Daoy (cell line): ENCODE measurements at places on chromosomes 3 and 15. TPM values are rescaled to one million over a fixed set of nuclear protein-coding genes. Genes with fewer than 3 reads are reported as not detected.
A peak's percentile ranks its signal among the peaks of the same experiment; 100 is the strongest.

The SLC24A5 gene
- not detected in 2 replicates for total RNA-seq

The FBXO40 gene
- not detected in 2 replicates for total RNA-seq

The OIP5 gene
- 49.5 and 67.7 TPM in 2 replicates for total RNA-seq

The SHC4 gene
- total RNA-seq: 0.24 and 1.3 TPM in 2 replicates

The ZPLD1 gene
- 0.06 TPM in 1 of 2 replicates, not detected in the other for total RNA-seq

The TPRG1 gene
- 0.54 and 0.69 TPM in 2 replicates for total RNA-seq

The SRGAP3 gene
- 1.9 and 5.0 TPM in 2 replicates for total RNA-seq

The THRB gene
- total RNA-seq: 0.15 and 0.86 TPM in 2 replicates

The COX17 gene
- total RNA-seq: 35.9 and 62.8 TPM in 2 replicates

The SCAANT1 gene
- total RNA-seq: not detected in 2 replicates

The LYSMD2 gene
- 60.3 and 61.0 TPM in 2 replicates for total RNA-seq

The SAMD7 gene
- total RNA-seq: not detected in 2 replicates

The ALDH1A2 gene
- total RNA-seq: not detected in 2 replicates

DNA sequence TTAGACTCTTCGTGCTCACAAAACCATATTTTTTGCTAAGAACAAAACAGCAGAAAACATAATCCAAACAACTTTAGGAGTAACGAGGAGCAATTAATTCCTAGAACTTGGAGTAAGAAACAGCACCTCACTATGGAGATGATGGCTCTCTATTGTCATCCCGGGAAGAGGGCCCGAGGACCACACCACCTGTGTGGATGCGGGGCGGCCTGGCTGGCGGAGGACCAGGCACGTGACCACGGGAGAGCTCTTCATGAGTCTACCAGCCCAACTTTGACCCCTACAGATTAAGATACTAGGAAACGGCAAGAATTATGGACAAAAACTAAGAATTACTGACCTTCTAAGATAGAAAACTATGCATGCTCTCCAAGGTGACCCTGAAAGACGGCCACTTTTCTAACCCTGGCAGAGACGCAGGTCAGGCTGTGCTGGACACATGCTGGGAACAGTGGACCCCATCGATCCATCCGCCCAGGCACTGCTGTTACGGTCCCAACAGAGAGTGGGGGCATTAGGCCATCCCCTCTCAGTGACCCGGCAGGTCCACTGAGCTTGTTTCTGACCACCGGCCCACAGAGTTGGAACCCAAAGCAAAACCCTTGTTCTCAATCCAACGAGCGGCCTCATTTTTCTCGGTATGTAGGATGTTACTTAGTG is 13.1 kb upstream of the OCA2 start:
- no peak for DNase-seq

- no peak for DNase-seq
These were observed 77.5 kb downstream of the KLHL25 start for GRCh38 chr15:85717212-85717611.

DNA sequence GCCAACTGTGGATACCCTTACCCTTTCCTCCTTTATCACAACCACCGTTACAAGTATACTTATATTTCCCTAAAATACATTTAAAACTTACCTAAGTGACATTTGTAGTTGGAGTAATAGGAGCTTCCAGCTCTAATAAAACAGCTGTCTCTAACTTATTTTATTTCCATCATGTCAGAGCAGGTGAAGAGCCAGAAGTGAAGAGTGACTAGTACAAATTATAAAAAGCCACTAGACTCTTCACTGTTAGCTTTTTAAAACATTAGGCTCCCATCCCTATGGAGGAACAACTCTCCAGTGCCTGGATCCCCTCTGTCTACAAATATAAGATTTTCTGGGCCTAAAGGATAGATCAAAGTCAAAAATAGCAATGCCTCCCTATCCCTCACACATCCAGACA is 102.3 kb downstream of the MME start:
- DNase-seq: no peak

- DNase-seq: no peak
These were observed 5.2 kb upstream of the IP6K1 start for GRCh38 chr3:49791571-49791970.

DNA sequence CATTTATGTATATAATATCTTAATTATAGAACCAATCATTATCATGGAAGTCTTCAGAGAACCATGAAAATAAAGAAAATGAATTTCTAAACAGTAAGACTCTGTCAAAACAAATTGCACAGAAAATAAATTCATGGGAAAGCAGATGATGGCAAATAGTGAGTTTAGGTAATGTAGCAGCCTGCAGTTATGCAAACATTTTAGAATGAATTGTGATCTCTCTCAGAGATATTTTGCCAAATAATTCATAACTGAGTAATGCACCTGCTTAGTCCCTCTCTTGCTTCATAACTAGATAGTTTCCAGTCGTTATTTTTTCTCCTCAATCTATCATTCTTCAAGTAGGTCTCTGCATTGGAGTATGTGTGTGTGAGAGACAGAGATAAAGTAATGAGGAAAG is 492.7 kb upstream of the THBS1 start:
- DNase-seq: no peak

GRCh38 chr15:75090388-75090734 is 67.0 kb downstream of the PPCDC start:
- no peak for DNase-seq

- DNase-seq: no peak
These were observed 81.6 kb downstream of the TGFBR2 start for GRCh38 chr3:30687930-30688570.

GRCh38 chr15:45228931-45229330 is 23.1 kb upstream of the SLC28A2 start:
- DNase-seq: no peak

DNA sequence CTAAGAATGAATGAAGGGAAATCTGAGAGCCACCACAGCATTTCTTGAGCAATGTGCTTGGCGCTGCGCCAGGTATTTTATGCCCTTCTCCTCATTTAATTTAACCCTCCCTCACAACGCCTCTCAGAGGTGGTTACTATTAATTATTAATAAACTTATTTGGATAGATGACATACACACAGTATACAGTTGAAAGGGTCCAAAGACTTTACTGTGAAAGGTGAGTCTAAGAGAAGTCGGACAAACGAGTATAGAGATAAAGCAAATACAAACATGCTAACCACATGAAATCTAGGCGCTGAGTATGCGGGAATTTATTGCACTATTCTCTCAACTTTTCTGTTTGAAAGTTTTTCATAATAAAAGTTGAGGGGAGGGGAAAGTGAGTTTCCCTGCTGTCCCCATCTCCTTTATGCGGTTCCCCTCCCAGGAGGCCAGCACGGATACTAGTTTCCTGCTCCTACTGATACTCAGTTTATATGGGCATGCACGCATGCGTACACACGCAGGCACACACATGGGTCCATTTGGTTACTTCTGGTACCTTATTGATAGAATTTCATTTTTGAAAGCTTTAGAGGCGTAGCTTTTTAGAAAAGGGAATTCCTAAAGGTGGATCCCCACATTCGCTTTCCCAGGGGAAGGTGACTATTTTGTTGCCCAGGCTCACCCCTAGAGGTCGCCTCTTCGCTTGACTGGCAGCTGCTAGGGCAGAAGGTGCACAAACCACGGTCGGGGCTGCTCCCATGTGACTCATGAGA is 28.5 kb upstream of the KCTD6 start:
- peak; percentile 85 for DNase-seq

- peak; percentile 21 for DNase-seq
These were observed 32.1 kb upstream of the RPS17 start for GRCh38 chr15:82572311-82572710.

- DNase-seq: peak; percentile 35
These were observed 169.0 kb upstream of the TSC22D2 start for GRCh38 chr3:150238995-150239619.

- peak; percentile 92 for DNase-seq
These were observed 29.3 kb downstream of the CCNL1 start for GRCh38 chr3:157130467-157131251.

GRCh38 chr3:126023390-126023789 is 54.4 kb downstream of the ROPN1B start:
- DNase-seq: no peak

- DNase-seq: no peak
These were observed 53.5 kb downstream of the MAGEF1 start for GRCh38 chr3:184658223-184658928.

GRCh38 chr3:170358042-170359010 is 811 bp downstream of the SKIL start:
- peak; percentile 78 for DNase-seq

DNA sequence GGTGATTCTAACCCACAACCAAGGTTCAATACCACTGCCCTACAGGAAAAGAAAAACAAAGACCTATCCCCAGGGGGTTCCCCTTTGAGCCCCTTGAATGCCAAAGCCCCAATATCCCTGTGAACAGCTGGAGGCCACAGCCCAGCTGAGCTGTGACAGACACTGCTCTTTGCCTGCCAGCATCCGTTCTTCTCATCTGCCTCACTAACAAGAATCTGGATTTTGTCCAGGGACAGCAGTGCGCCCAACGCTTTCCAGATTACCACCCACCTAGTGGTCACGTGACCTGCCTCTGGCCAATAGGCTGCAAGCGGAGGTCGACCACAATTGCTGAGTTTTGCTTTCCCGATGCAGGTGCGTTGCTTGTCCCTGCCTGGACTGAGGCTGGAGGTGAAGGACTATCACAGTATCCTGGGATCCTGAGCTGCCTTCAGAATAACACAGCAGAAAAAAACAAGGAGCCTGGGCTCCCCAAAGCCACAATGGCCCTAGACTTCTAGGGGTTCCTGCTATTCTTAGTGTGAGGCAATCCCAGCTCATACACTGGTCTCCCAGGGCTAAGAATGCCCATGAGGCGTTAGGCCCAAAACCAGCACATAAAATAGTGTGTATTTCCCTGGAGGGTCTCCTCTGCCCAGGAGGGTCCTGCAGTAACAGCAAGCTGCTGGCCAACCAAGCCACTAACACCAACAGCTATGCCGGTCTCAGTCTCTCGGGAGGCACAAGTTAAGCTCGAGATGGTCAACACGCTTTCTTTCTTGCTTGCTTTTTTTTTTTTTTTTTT is 13.8 kb downstream of the BDH1 start:
- no peak for DNase-seq

DNA sequence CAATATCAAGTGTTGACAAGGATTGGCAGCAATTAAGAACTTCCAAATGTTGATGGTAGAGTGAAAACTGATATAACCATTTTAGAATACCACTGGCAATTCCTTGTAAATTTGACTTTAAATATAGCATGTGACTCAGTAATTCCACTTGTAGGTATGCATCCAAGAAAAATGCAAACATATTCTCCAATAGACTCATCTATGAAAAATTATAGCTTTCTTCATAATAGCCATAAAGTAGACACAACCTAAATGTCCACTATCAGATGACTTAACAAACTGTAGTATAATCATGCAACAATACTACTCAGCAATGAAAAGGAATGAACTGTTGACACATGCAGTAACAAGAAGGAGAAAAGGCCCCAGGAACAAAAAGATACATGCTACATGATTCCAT is 988.1 kb downstream of the FHIT start:
- DNase-seq: no peak

DNA sequence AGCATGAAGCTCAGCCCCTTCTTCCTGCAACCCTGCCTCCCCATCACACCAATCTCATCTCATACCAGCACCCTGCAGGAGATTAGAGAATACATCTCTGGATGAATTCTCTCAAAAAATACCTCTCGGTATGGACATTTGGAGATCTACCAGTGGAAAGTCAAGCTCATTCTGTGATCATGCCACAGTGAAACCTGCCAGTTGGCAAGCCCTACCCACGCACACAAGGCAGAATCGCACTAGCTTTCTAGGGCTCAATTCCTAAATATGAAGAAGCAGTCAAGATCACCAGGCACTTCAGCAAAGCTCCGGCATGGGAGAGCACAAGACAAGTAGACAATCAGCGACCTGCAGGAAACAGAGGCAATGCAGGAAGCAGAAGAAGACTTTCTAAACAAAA is 221.2 kb downstream of the NTRK3 start:
- DNase-seq: no peak

DNA sequence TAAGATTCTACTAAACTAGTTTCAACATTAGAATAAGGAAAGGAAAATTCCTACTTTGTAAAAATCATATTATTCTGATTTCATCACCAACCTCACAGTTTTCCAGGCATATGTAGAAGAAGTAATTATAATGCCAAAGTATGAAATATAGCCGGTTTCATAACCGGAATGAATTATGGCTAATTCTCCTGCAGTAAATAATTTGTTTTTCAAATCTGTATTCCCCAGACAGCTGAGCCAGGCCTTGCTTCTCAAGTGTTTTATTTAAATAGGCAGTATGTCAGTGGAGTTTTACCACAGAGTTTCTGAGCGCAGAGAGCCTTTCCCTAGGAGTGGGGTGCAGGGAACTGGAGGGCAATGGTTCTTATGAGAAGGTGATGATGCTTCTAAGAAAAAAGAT is 8.7 kb upstream of the CPA3 start:
- DNase-seq: no peak

DNA sequence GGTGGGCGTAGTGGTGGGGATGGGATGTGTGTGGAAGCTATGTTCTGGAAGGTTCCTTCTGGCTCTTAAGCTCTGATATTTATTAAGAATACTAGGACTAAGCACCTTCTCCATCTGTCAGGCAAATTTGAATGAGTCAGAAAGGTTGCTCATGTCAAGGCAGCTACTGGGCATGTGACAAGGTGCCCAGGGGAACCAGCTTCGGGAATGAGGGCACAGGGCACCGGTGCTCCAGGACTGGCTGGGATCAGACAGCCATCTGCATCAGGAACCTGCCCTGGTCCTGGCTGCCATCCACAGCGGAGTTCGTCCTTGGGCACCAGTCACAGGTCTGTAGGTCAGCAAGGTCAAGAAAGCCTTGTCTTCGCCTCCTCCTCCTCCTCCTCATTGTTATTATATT is 32.5 kb downstream of the CA12 start:
- no peak for DNase-seq

- DNase-seq: no peak
These were observed 16.5 kb upstream of the FGF7 start for GRCh38 chr15:49406352-49407118.

- DNase-seq: peak; percentile 11
These were observed 55.4 kb upstream of the PIAS1 start for GRCh38 chr15:67998599-67999133.

DNA sequence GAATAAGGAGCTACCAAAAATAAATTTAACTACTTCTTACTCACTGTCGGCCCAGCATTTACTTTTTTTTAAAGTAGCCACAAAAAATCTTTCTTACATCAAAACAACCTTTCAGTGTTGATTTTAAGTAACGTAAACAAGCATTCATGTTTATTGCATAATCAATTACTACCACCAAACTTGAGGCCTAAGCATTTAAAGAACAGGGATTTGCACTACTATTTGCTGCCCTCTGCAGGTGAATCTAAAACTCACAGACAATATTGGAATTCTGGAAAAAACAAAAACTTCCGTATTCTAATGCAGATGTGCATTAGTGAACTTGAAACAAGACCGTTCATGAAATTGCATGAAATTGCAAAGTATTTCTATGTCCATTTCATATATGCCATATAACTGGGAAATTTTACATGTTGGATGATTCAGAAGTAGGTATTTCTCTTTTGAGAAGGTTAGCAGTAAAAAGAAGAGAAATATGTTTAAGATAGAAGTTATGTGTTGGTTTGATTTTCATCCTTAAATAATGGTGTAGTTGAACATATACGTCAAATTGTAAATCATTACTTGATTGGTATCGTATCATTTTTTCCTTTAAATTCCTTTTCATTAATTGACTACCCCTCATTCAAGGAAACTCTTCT is 55.6 kb downstream of the CGGBP1 start:
- DNase-seq: peak; percentile 13
